ENCODE measurements at places on chromosomes 12 and 14.
A peak's percentile ranks its signal among the peaks of the same experiment; 100 is the strongest.

DNA sequence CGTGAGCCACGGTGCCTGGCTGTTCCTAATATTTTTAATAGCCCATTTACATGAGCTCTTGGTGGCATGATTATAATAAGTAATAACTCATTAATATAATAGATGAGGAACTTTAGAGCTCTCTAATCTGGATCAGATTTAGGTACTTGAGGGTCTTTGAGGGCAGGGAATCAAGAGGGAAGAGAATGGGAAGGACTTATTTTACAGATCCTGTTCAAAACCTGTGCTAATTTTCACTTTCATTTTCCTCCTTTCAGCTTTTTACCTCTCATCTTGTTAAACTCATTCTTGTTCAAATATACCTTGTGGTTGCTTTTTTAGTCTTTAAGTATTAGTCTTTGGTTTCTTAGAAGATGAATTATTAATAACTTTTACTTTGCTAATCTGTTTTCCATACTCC lies 5.6 kb downstream of the NECAP1 start:
- no peak for DNase-seq

- DNase-seq: no peak
Observed at GRCh38 chr12:53624956-53625355, 1.2 kb downstream of the ATF7 start.

DNA sequence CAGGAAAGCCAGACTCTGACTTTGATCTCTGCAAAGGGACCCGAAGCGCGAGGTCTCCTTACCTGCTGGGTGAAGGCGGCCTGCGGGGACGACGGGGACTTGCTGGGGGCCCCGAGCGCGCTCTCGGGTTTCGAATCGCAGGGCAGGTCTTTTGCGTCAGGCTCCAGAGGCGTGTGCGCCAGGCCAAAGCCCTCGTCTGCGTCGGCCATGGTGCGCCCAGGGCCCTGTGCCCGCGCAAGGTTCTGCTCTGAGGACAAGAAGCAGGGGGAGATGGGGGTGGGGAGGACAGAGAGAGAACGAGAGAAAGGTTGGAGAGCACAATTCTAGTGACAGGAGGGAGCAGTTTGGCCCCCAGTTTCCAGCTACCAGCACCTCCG lies 2.3 kb downstream of the TBX5 start:
- no peak for DNase-seq

DNA sequence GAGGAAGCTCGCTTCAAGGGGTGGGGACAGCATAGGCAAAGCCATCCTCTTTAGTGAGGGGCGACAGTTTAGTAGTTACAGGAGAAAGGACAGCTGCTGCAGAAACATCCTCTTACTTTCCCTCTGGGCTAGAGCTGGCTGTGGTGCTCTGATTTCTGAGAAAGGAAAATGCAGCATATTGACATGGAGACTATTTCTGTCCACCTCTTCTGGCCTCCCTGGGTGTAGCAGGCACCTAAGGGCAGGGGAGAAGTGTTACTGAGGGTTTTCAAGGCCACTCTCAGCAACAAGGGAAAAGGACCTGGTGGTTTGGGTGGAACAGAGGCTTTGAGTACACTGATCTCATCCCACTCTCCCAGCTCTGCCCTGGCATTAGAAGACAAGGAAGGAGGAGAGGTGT lies 40.0 kb upstream of the CTDSP2 start:
- DNase-seq: no peak

DNA sequence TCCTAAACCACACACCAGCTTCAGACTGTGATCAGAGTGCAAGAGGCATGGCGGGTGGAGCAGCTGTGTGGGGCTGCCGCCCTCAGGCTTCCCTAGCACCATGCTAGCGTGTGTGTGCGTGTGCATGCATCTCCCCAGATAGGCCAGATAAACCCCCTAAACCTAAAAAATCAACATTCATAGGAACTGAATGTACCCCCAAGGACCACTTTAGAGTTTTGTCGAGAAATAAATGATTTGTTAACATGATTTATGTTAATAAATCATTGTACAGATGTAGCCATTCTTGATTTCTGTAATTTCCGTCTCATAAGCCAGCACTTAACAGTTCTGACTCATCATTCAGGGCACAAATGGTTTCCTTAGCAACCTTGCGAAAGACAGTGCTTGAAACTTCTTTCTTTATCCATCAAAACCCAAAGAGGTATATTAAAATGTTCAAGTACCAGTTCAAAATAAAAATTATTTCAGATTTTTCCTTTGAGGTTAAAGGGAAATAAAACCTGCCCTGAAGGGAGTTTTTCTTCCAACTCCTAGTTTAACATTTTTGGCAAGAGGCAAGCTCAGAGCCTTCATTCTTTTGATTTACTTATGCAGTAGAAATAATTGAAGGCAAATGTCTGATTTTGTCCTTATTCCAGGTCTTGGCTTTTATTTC lies 206.2 kb upstream of the RGS6 start:
- peak; percentile 63 for DNase-seq

GRCh38 chr12:26153421-26154154 lies 28.8 kb upstream of the BHLHE41 start:
- no peak for DNase-seq

DNA sequence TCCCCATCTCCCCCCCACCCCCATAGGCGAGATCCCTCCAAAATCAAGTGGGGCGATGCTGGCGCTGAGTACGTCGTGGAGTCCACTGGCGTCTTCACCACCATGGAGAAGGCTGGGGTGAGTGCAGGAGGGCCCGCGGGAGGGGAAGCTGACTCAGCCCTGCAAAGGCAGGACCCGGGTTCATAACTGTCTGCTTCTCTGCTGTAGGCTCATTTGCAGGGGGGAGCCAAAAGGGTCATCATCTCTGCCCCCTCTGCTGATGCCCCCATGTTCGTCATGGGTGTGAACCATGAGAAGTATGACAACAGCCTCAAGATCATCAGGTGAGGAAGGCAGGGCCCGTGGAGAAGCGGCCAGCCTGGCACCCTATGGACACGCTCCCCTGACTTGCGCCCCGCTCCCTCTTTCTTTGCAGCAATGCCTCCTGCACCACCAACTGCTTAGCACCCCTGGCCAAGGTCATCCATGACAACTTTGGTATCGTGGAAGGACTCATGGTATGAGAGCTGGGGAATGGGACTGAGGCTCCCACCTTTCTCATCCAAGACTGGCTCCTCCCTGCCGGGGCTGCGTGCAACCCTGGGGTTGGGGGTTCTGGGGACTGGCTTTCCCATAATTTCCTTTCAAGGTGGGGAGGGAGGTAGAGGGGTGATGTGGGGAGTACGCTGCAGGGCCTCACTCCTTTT lies 2.7 kb downstream of the GAPDH start:
- no peak for DNase-seq

- DNase-seq: no peak
Observed at GRCh38 chr12:47856721-47857575, 37.2 kb upstream of the HDAC7 start.

- DNase-seq: peak; percentile 85
Observed at GRCh38 chr12:47717443-47718193, 7.7 kb downstream of the ENDOU start.

- DNase-seq: no peak
Observed at GRCh38 chr14:99899578-99900178, 106.5 kb downstream of the EML1 start.

DNA sequence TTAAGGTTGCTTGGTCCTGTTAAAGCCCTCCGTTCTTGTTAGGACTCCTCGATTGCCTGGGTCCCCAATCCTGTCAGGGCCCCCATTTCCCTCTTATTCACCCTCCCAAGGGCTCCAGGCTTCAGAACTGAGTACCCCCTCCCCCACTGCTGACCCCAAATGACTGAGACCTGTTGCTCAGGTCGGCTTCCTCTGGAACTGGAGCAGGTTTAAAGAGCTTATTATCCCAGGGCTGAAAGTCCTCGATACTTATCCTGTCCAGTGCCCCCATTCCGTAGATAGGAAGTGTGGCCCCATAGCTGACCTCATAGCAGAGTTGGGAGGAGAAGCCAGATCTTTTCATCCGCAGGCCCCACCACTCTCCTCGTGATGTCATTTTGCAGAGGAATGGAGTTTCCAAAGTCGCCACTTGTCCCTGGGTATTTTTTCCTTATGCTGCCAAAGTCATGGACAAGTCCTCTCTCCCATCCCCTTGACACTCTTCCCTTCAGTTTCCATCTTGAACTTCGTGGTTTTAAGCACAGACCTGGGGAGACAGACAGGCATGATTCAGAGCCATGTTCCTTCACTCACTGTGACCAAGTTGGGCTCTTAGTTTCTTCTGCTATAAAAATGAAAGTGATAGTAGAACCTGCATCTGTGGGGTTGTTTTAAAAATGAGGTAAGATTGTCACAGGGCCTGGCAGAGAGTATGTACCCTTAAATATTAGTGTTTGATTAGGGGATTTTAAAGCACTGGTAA lies 1.2 kb downstream of the USP30 start:
- DNase-seq: no peak

Measured in left hindlimb (tissue), 1 donor.